ENCODE measurements at places on chromosomes 16 and 17.

DNA sequence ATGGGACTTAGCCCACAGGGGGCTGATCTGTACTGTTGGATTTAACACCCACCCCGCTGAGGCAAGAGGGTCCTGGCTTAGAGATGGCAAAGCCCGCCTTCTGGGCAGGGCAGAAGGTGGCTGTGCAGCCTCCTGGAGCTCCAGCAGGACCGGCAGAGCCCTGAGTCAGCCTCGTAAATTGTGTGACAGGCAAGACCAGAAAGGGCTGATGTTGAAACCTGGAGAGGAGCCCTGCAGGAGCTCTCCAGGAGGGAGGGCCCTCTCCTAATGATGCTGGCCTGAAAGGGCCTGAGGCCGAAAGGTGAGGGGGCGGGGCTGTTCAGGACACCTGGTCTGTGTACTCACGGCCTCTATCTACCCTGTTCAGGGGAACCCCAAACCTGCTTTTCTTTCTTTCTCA, 22.5 kb upstream of the MYO15B start:
- no peak for DNase-seq

DNA sequence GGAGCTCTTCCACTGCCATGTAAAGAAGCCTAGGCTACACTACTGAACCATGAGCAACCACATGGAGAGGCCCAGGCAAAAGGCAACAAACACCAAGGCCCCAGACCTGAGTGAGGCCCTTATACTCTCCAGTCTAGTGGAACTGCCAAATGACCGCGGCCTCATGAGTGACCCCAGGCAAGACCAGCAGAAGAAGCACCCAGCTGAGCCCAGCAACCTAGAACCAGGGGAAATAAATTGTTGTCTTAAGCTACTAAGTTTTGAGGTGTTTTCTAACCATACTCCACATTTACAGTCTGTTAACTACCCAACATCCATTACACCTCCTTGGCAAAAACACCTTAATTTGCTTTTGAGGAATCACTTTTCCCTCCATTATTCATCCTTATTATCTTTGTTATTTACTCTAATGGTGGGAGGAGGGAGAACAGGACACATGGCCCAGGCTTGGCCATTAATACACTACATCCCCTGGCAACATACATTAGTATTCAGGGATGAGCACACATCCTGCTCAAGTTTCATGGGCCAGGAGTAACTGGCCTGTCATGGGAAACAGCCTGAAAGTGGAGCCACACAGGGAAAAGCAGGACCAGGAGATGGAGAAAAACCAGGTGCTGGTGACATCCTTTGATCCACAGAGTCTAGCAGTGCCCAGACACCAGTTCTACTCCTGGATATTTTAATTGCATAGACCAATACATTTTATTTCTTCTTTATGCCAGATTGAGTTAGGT, 26.2 kb downstream of the SLC39A11 start:
- DNase-seq, result no peak

DNA sequence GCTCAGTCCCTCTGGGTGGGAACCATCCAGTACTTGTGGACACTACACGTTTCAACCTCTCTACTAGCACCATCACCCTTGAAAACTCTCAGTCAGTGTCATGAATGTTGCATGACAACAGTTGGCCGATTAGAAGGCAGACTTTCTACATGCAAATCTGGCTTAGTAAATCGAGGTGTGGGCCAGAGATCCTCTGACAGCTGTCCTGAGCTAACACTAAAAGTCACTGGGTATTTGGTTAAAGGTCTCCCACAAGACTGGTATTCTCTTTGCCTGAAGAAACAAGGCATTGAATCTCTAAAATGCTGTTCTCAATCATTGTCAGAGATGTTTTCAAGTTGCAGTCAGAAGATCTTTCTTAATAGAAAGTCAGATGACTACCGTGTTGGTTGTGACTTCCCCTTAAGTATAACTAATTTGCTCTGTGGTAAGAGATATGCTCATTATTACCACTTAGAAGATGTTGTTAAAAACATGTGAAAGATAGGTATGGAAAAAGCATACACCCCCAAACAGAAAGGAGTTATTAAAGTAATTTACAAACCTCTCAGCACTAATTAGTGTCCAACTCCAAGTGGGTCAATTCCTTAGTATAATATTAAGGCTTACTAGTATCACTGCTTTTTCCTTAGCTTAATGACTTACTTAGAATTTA, 62.3 kb downstream of the WNT3 start:
- no peak for DNase-seq

DNA sequence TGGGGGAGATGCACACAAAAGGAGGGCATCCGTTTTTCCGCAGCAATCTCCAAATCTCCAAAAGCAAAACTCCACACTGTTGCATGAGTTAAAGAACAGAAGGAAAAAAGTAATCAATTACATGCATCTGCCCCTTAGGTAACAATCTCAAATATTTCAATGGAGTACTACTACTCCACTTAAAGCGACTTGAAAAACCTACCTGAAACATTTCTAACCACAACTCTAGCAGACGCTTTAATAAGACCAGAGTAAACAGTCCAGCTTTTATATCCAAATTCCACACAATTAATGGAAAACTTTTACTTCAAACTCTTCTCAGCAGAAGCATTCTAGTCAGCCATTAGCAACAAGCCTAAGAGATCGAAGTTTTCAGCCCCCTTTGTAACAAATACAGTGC, 29.9 kb downstream of the AP1G1 start:
- no peak for DNase-seq

GRCh38 chr16:88957887-88958577, 19.0 kb downstream of the CBFA2T3 start:
- DNase-seq, result no peak

DNA sequence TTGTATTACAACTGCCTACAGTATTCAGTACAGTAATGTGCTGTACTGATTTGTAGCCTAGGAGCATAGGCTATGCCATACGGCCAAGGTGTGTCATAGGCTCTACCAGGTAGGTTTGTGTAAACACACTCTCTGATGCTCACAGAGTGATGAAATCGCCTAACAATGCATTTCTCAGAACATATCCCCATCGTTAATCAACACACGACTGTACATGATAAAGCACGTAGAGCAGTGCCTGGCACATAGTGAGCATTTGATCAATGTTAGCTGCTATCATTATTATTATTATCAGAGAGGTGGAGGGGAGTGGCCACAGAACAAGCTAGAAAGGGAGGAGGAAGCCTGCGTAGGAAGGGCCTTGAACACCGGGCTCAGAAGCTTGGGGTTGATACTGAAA, 81.1 kb upstream of the LHX1 start:
- DNase-seq, result no peak

- DNase-seq, result no peak
Measured at GRCh38 chr17:45258981-45259380, 2.9 kb downstream of the SPATA32 start.

DNA sequence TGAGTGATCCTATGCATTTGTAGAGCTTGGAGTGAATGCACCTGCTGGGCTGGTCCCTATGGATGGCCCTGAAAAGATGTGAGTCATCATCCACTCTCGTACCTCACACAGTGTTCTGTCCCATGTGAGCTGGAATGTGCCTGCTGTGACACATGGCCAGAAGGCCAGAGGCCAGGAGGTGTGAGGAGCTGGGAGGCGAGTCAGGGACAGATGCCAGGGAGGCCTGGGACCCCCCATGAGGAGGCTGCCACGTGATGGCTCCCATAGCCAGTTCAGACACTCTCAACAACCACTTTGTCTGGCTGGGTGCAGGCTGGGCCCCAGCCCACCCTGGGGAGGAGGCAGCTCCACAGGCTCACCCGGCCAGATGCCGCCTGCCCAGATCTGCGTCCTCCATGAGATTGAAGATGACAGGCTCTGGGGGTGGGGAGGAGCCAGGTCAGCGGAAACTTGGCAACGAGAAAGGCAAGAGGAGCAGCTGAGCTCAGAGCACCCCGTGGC, 168.8 kb downstream of the C16orf78 start:
- no peak for DNase-seq

- no peak for DNase-seq
Measured at GRCh38 chr16:64952177-64952576, 169.7 kb downstream of the CDH11 start.

DNA sequence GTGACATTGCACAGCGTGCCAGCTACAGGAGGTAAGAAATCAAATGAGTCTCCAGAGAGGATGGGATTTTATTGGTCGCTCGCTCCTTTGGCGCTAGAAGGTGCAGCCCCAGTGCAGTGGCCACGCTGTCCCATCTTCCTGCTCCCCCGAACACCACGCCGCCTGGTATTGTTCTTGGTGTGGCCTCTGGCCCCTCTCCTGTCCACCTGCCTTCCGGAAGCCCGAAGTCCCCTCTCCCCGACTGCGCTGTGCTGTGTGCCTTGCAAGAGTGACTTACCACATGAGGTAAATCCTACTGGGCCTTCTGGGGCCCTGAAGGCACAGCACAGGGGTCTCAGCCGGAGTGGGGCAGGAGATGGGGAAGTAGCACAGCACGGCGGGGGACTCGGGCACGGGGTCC, 58.2 kb downstream of the MARCHF10 start:
- no peak for DNase-seq

GRCh38 chr17:44543905-44544523, 13.3 kb upstream of the FZD2 start:
- DNase-seq, result no peak

DNA sequence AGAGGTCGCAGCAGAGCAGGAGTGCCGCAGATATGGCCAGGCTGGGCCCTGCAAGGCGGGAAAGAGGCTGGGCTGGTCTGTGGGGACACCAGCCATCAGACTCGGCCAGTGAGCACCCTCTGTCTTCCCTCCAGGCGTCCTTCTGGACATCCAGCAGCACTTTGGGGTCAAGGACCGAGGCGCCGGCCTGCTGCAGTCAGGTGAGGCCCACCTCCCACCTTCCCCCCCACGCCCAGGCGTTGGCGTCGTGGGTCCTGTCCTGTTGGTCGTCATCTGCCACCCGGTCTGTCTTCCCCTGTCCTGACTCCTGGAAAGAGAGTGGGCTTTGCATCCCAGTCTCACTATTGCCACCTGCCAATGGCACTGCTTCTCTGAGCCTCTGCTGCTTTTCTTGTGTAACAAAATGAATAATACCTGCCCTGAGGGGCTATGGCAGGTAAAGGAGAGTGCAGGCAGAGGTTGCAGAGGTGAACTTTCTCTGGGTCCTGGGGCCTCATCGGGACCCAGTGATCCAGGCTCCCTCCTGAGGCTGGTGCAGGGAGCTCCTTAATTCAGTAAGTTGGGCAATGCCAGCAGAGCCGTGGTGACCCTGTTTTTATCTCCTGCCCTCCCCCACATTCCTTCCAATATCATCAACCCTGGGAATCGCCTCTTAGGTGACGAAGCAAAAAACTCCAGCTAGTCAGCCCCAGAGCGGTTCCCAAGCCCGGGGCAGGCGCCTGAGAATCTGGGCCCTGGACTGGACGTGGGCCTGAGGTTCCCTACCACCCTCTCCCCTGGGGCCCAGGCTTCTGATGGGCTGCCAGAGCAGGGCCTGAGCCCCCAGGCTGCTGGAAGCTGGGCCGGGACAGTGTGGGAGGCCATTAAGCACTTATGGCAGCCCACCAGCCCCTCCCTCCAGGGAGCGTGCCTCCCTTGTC, 14.7 kb downstream of the SPNS2 start:
- no peak for DNase-seq

GRCh38 chr16:90026135-90026534, 6.9 kb upstream of the DBNDD1 start:
- DNase-seq, result no peak

GRCh38 chr16:79876332-79876730, 275.8 kb upstream of the MAF start:
- DNase-seq, result no peak

DNA sequence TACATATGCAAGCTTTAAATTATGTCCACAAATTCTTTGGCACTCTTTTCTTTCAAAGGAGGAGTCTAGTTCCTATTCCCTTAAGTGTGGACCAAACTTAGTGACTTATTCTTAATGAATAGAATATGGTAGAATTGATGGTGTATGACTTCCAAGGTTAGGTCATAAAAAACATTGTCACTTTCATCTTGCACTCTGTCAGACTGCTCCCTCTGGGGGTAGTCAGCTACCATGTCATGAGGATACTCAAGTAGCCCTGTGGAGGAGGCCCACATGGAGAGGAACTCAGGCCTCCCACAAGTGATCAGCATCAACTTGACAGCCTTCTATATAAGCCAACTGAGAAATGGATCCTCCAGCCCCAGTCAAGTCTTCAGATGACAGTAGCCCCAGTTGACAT, 58.0 kb upstream of the SCNN1B start:
- DNase-seq, result no peak

GRCh38 chr17:68812876-68813584, 142.2 kb downstream of the ABCA8 start:
- DNase-seq, result no peak

DNA sequence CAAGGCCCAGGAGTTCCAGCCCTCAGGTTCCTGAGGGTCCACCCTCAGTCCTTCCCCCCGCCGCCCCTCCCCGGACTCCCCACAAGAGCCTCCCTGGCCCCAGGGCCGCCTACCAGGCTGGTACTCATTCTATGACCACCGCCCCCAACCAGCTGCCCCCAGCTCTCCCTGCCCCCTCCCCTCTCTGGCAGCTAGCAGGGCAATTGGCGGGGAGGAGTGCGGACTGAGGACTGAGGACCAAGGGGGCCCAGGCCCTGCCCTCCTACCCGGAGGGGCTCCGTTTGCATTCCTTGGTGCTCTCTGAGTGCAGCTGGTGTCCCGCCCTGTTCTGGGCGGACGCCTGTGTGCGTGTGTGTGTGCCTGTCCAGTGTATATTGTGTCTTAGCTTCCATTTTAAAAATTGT, 19.1 kb downstream of the UNC13D start:
- no peak for DNase-seq

GRCh38 chr17:57451191-57451590, 194.9 kb downstream of the MSI2 start:
- no peak for DNase-seq

- no peak for DNase-seq
Measured at GRCh38 chr17:47877368-47878034, 18.5 kb upstream of the SP2 start.

GRCh38 chr16:87684106-87684677, 81.6 kb downstream of the KLHDC4 start:
- no peak for DNase-seq

GRCh38 chr16:1027501-1027815, 45.1 kb upstream of the SSTR5 start:
- DNase-seq, result peak; percentile 52

DNA sequence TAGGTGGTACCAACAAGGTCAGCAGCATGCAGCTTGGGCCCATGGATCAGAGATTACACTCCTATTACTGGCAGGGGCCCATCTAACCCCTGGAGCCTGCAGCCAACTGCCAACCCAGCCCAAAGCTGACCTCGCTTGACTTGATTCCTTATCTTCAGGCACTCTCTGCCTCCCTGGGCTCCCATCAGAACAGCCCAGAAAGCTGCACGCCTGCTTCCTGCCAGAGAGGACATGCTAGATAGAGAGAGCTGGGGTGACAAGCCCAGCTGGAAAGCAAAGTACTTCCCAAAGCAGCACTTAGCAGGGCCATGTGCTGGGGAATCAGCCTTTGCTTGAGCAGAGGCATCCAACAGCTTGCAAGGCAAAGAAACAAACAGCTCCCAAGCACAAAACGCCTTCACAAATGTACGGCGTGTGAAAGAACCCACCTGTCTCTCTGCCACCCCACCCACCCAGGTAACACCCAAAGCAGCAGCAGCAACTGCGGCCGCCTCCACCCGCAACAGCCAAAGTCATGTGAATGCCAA, 74.2 kb upstream of the NLK start:
- no peak for DNase-seq

- no peak for DNase-seq
Measured at GRCh38 chr16:85159179-85159980, 47.1 kb upstream of the CIBAR2 start.

All from spinal cord (tissue), 10 donors.